Stimulated activated CD4-positive, alpha-beta T cell treated with anti-CD3 and anti-CD28 coated beads, Interleukin-15, amount 100 ng/mL, for 1 hour (primary cell): ENCODE measurements at places on chromosomes 5 and 9.

DNA sequence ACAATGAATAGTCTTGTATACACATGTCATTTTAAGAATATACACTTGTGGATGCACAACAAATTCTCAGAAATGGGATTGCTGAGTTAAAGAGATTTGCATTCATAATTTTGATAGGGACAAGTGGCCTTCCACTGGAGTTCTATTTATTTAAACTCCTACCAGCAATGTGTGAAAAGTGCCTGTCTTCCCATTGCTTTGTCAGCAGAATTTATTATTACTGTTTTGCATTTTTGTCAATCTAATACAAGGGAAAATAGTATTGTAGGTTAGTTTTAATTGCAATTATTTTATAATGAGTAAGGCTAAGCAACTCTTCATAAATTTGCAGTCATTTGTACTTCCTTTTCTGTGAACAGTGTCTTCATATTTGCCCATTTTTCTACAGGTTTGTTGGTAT, 55.0 kb downstream of the C9orf57 start:
- no peak for DNase-seq

DNA sequence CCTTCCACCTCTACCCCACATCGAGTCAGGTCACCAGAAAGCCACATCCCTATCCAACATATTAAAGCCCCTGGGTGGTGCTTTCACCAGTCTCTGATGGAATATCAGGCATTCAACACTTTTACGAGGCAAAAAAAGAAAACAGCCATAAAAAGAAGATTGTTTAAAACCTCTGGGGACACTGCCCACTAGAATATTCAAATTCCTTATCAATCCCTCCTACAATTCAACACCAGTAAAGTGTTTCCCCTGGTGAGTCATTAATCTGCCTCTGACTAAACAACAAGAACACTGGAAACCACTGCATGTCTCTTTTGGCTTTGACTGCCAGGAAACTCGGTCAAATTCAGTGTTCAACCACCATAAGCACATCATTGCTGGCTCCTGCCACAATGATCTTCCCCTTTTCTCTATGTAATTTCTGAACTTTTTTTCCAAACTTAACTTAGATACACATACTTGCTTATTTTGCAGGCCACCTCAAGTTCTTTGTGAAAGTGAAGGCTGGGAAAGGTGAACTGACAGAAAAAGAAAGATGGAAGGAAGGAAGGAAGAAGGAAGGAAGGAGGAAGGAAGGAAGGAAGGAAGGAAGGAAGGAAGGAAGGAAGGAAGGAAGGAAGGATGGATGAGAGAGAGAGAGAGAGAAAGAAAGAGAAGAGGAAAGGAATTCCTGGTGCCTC, 105.3 kb downstream of the PAX5 start:
- no peak for DNase-seq

GRCh38 chr9:98900244-98900643, 43.5 kb upstream of the COL15A1 start:
- no peak for DNase-seq

DNA sequence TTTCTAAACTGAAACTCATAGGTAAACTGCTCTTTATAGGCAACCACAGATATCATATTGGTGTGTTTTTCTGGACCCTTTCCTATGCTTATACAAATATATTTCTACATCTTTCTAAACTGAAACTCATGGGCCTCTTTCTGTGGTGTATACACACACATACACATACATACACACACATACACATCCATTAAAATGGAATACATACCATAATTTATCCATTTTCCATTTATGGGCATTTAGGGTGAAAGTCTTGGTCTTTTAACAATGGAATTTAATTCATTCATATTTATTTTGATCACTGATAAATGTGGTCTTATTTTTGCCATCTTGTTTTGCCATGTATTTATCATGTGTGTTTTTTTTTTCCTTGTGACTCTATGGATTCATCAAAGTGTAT, 44.1 kb downstream of the SLC22A5 start:
- no peak for DNase-seq

DNA sequence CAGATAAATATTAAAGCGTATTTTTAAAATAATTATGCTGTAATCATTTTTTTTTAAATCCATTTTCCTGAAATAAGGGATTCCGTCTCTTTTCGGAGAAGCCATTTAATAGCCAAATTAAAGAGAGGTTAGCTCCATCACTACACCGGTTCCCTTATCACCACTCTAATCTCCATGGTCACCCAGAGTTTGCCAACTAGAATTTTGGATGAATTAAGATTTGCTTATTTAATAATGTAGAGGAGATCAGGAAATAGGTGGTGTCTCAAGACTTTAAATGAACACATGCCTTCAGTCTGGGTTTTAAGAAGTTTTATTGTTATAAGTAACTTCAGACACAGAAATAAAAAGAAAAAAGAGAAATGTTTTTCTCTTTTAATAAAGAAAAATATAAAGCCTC, 151.7 kb downstream of the TTC39B start:
- no peak for DNase-seq

GRCh38 chr9:121168052-121168451, 33.6 kb downstream of the RAB14 start:
- DNase-seq, result no peak

DNA sequence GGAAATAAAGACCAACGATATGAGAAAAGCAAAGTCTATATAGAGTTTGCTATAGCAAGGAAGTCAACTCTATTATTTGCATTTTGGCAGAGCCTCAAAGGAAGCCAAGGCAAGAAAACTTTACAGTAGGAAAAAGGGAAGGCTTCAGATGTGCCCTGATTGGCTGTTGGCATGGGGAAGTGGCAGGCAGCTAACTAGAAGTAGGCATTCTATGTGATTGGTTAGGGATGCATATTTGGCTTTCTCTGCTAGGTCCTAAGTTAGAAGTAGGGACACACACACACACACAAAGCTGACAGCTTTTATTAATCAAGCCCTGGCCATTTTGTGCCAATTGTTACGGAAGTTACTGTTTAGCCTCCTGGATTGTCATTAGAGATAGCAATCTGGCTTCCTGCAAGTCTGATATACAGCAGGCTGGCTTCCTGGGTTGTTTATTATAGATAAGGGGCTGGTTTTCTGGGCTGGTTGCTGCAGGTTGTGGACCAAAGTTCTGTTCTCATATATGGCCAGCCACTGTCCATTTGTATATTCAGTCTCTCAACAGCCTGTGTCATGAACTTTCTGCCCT, 308.1 kb upstream of the GRAMD2B start:
- DNase-seq, result no peak

DNA sequence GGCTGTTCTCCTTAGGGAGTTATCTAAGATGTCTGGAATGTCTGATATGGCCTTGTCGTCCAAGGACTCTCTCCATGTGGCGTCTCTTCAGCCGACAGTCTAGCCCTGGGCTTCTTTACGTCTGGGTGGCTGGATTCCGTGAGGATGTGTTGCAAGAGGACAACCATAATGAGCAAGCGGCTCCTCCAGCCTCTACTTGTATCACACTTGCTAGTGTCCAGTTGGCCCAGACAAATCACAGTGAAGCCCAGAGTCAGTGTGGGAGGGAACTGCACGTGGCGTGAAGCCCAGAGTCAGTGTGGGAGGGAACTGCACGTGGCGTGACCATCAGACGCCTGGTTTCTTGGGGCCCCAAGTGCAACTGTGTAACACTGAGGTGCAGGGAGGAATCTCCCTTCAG, 61.1 kb downstream of the COL23A1 start:
- DNase-seq, result no peak

DNA sequence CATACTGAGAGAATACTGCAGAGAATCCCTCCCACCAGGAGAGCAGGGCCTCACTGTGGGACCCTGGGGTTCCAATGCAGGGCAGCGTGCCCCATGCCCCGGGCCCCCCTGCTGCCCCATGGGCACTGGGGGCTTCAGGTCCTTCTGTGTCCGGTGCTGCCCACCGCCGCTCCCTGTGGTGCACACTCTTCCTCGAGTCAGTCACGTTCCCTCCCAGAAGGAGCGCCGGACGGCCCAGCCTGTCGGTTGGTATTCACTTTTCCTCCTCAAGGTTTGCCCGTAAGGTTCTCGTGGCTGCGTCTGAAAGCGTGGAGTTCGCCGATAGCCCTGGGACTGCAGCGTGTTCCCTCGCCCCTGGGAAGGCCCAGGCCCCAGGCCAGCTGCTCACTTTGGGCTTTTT, 48.1 kb upstream of the FCN2 start:
- DNase-seq, result no peak

DNA sequence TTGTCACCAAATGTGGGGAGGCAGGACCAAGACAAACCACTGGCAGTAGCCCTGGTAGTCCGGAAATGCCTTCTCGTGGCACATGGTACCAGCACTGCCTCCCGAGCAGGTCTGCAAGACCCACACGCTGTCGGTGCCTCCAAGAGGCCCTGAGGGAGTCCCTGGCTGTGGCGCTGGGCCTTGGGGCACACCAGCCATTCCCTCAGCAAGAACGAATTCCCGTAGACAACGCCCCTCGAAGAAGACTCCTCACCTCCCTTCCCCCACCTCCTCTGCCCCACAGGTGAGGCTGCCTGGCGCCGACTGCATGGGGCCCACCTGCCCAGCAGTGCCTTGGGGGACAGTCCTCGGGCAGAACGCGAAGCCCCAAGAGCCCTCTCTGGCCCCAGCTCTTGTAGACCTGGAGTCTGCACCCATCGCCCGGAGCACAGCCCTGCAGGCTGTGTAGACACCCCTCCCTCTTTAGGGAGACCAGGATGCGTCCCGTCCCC, 56.0 kb downstream of the EXD3 start:
- DNase-seq, result no peak

DNA sequence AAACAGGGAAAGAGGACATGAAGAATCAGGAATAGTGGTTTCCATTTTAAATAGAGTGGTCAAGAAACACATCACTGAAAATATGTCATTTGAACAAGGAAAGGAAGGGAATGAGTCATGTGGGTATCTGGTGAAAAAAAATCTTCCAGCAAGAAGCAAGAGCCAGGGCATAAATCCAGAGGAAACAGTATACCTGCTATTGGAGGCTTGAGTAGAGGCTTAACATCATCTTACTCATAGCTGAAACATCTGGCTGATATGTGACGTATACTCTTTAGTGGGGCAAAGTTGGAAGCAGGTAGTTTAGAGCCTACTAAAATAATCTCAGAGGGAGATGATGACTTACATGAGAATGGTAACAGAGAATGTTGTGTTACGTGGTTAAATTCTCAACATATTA, 517.2 kb downstream of the CAAP1 start:
- DNase-seq, result no peak

DNA sequence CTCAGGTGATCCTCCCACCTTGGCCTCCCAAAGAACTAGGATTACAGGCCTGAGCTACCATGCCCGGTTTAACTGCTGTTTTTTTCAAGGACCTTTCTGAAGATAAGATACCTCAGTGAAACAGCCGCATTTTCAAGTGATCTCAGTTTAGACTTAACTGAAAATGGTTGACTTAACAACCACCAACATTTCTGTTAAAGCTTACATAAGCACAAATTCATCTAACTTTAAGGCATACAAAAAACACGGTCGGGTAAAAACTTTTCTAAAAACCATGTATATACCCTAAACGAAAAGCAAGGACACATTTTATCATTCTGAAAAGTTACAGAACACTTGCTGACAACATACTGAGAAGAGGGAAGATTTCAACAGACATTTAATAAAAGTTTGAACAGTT, 22.9 kb downstream of the UBAP2 start:
- DNase-seq, result no peak

DNA sequence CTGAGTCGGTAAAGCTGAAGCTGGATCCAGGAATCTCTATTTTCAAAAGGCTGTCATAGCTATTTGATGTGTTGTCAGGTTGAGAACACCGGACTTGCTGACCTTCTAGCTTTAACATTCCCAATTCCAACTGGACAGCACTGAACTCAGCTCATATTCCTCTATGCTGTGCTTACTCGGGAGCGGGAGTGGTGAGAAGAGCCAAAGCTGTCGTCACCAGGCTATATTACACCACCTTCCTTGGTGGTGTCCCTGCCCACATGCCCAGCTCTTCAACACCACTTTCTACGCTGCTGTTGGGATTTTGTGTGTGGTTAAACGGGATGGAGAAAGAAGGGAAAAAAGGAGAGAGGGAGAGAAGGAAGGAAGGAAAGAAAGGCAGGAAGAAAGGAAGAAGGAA, 653.6 kb downstream of the RAB3C start:
- no peak for DNase-seq

DNA sequence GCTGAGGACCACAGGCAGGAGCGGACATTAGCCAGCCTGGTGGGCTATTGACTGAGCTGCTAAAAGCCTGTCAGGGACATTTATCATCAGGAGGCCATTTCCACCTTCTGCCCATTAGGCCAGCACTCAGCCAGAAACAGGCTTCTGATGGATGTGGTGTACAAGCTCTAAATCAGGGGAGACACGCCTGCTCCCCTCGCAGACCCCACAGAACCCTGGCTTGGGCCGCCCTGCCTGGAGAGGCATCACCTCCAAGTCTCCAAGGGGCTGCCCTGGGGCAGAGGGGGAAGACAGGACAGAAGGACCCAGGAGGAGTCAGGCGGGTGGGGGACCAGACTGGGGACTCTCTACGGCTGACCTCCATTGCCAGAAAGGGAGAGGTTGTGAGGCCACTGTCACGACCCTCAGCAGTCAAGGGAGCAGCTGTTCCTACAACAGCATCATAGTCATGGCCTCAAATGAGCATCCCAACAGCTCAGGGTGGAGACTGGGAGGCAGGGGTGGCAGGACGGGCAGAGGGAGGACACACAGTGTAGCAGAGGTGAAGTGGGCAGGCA, 24.0 kb upstream of the TRIM14 start:
- no peak for DNase-seq

GRCh38 chr9:112556497-112557442, 70.1 kb downstream of the KIAA1958 start:
- DNase-seq, result no peak

DNA sequence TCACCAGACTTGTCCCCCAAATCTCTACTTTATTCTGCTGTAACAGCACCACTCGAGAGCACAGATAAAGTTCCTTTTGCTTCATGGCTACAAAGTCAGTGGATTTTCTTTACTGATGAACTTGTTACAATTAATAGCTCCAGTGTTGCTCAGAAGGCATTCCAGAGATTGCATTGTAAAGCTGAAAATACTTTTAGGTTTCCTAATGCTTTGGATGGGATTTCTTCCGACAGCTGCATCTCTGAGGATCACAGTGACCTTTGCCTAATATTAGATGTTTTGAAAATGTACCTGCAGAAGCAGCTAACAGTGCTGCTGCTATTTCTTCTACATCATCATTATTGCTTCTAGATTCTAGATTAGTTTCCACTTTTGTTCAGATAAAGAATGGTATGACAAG, 58.8 kb upstream of the TMEM171 start:
- no peak for DNase-seq

DNA sequence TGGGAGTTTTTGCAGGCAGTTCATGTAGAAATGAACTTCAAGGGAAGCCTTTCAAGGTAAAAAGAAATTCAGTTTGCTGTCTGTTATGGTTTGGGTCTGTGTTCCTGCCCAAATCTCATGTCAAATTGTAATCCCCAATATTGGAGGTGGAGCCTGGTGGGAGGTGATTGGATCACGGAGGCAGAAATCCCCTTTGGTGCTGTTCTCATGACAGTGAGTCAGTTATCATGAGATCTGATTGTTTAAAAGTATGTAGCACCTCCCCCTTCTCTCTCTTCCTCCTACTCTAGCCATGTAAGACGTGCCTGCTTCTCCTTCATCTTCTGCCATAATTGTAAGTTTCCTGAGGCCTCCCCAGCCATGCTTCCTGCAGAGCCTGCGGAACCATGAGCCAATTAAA, 341.4 kb downstream of the ARHGEF28 start:
- DNase-seq, result no peak
